ENCODE measurements at places on chromosomes 7 and 10. TPM values are rescaled to one million over a fixed set of nuclear protein-coding genes. Genes with fewer than 3 reads are reported as not detected.

The CDK14 gene
- total RNA-seq: 0.94 TPM

The NACAD gene
- total RNA-seq: 0.11 TPM

The ADIRF gene
- total RNA-seq: not detected

The NPSR1 gene
- not detected for total RNA-seq

The NEUROD6 gene
- total RNA-seq: not detected

- H3K27ac ChIP-seq: no peak overlapping the region
- H3K4me1 ChIP-seq: no peaks in the 10 kb centered on the region
- no peaks in the 10 kb centered on the region for H3K36me3 ChIP-seq
Measured at GRCh38 chr7:6279341-6279740, 6.9 kb upstream of the CYTH3 start.

GRCh38 chr7:87933605-87933952 lies 472 bp upstream of the ADAM22 start:
- H3K4me3 ChIP-seq: peak overlapping the region; percentile 90
- peak overlapping the region; percentile 77 for H3K27ac ChIP-seq
- peaks cover 2% of the 10 kb centered on the region for H3K36me3 ChIP-seq
- DNase-seq: no peak
- H3K4me1 ChIP-seq: peaks cover 12% of the 10 kb centered on the region
- peaks cover 33% of the 10 kb centered on the region for H3K27me3 ChIP-seq

DNA sequence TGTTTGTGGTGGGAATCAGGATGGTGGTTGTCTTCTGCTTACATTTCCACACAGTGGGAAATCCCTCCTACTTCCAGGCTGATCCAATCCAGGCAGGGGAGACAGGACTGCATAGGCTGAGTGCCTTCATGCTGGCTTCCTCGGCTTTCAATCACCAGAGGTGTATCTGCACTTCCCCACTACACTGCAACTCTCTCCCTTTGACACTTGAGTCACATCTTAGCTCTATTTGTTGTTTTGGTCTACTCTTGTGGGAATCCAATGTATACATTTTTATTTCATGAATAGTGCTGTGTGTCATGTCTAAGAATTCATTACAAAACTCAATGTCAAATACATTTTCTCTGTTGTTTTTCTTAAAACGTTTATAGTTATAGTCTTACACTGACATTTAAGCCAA lies 735.6 kb downstream of the XPNPEP1 start:
- H3K4me1 ChIP-seq: no peaks in the 10 kb centered on the region
- no peak overlapping the region for H3K4me3 ChIP-seq
- H3K36me3 ChIP-seq: no peaks in the 10 kb centered on the region
- no peak overlapping the region for H3K27ac ChIP-seq
- DNase-seq: no peak
- no peaks in the 10 kb centered on the region for H3K27me3 ChIP-seq

- H3K27me3 ChIP-seq: peaks cover 3% of the 10 kb centered on the region
- no peaks in the 10 kb centered on the region for H3K4me1 ChIP-seq
- no peak for DNase-seq
- H3K4me3 ChIP-seq: no peak overlapping the region
- no peak overlapping the region for H3K27ac ChIP-seq
Measured at GRCh38 chr10:133455196-133455595, 1.5 kb downstream of the SCART1 start.

- H3K4me3 ChIP-seq: no peak overlapping the region
- H3K27ac ChIP-seq: no peak overlapping the region
- peaks cover 8% of the 10 kb centered on the region for H3K27me3 ChIP-seq
- H3K4me1 ChIP-seq: no peaks in the 10 kb centered on the region
Measured at GRCh38 chr10:128579901-128580300, 453.7 kb upstream of the MKI67 start.

DNA sequence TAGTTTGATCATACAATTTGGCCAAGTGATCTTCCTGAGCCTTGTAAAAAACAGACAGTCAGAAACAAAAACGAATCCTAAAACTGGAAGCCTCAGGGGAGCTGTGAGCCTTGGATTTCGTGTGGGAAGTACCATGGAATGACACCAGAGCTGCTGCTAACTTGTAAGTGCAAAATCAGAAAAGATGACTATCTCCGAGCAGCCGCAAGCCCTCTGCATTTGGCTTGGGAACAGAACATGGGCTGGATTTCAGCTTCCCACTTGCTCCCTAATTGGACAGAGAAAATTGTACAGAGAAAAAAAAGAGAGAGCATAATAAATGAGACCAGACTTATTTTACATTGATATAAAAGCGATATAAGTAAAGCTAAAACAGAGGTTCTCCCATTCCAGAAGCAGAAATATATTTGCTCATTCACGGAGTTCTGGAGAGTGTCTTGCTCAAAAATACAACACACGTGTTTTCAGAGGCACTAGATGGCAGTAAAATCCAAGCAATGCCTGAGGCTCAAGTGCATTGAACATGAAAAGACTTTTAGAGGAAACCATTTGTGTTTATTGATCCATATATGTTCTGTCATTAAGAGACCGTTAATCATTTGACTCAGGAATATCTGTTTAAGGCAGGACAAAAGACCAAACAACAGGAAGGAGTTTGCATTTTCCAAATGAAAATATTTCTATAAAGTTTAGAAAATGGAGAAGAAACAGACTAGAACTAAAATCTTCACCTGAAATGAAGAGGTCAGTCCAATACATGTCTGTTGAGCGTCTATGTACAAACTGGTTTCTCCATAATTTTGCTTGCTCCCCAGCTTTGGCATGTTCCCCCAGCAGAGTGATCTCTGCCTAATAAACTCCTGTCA lies 78.3 kb upstream of the SLC26A5 start:
- no peak overlapping the region for H3K4me3 ChIP-seq
- H3K36me3 ChIP-seq: no peaks in the 10 kb centered on the region
- H3K27ac ChIP-seq: no peak overlapping the region
- no peaks in the 10 kb centered on the region for H3K4me1 ChIP-seq

DNA sequence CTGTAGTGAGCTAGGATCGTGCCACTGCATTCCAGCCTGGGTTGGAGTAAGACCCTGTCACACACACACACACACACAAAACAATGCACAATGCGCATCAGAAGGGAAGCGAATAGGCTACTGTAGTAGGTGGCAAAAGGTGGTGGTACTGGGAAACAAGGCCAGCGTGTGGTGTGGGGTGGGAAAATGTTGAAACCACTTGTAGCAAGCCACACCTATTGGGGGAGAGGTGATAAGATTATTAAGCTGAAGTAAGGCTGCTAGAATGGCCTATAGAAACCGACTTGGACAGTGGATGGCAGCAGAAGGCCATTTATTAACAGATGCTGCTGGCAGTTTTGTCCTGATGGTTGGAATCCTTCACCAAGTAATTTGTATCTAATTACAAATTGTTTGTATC lies 7.2 kb upstream of the CHCHD1 start:
- H3K4me3 ChIP-seq: peak overlapping the region; percentile 91
- peaks cover 45% of the 10 kb centered on the region for H3K4me1 ChIP-seq
- no peaks in the 10 kb centered on the region for H3K27me3 ChIP-seq
- peaks cover 51% of the 10 kb centered on the region for H3K36me3 ChIP-seq
- DNase-seq: no peak

GRCh38 chr7:27151931-27152815 lies at the start of gene HOXA3:
Gene HOXA3 (minus strand): TSS chr7:27152583. CDS start chr7:27110640, 41,943 bp downstream.
- H3K4me1 ChIP-seq: peaks cover 27% of the 10 kb centered on the region
- H3K27me3 ChIP-seq: peaks cover 90% of the 10 kb centered on the region
- DNase-seq: no peak
- H3K4me3 ChIP-seq: peak within 1 kb of the TSS; percentile 73

DNA sequence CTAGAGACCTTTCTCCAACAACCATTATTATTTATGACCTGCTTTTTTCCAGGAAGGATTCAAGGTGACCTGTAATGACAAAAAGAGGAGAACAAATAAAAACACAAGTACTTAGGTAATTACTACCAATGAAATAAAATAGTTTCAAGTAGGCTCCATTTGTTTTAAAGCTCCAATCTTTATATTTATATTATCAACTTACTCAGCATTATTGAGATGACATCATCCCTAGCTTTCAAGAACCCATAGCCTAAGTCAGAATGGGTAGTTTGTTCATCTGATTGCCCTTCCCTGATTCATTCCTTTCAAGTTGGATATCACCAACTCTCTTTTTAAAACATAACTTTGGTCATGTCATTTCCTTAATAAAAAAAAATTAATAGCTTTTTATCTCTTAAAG lies 131.5 kb downstream of the GRM3 start:
- H3K27ac ChIP-seq: no peak overlapping the region
- DNase-seq: no peak
- H3K4me1 ChIP-seq: no peaks in the 10 kb centered on the region
- H3K4me3 ChIP-seq: no peak overlapping the region

GRCh38 chr7:6623589-6624245 lies 8.3 kb downstream of the ZNF853 start:
- H3K36me3 ChIP-seq: no peaks in the 10 kb centered on the region
- peaks cover 40% of the 10 kb centered on the region for H3K4me1 ChIP-seq
- peak overlapping the region; percentile 84 for H3K4me3 ChIP-seq
- peak; percentile 50 for DNase-seq
- peak overlapping the region; percentile 93 for H3K27ac ChIP-seq

- no peak for DNase-seq
- H3K4me3 ChIP-seq: no peak overlapping the region
- H3K4me1 ChIP-seq: peaks cover 32% of the 10 kb centered on the region
Measured at GRCh38 chr10:49161411-49161997, 26.7 kb downstream of the TMEM273 start.

Measured in activated naive CD8-positive, alpha-beta T cell treated with anti-CD3 and anti-CD28 coated beads, Interleukin-2, amount 10 ng/mL, durations not matched to agents 7 days and 5 days (primary cell).